A375 (cell line): ENCODE measurements at places on chromosomes 6 and 20. TPM values are rescaled to one million over a fixed set of nuclear protein-coding genes. Genes with fewer than 3 reads are reported as not detected.

Gene TFAP2B
- 7.3 and 8.9 TPM in 2 replicates for total RNA-seq

Gene ADRM1
- total RNA-seq: 276 and 286 TPM in 2 replicates

Gene HLA-DRB5
- 40.7 and 40.9 TPM in 2 replicates for total RNA-seq

Gene MAFB
- total RNA-seq: 0.04 and 0.40 TPM in 2 replicates

Gene RSPO3
- total RNA-seq: not detected in 2 replicates

Gene SIM1
- total RNA-seq: not detected in 2 replicates

Gene VPS52
- 24.0 and 24.9 TPM in 2 replicates for total RNA-seq

Gene SLC17A9
- total RNA-seq: 19.3 and 19.8 TPM in 2 replicates

Gene NPEPL1
- 21.4 and 24.4 TPM in 2 replicates for total RNA-seq

Gene PARD6B
- 2.4 and 2.9 TPM in 2 replicates for total RNA-seq

Gene NKX2-4
- 4.1 and 5.5 TPM in 2 replicates for total RNA-seq

Gene UQCC2
- 41.8 and 49.2 TPM in 2 replicates for total RNA-seq

Gene GABRR2
- total RNA-seq: 0.24 and 0.26 TPM in 2 replicates

Gene PRR18
- not detected in 2 replicates for total RNA-seq

Gene BANF2
- total RNA-seq: not detected in 2 replicates

Gene HSPA1L
- total RNA-seq: 0.11 and 0.50 TPM in 2 replicates

Gene OTOR
- total RNA-seq: not detected in 2 replicates

Gene IGF2R
- total RNA-seq: 33.0 and 40.7 TPM in 2 replicates

Gene CST2
- 1.9 TPM in 1 of 2 replicates, not detected in the other for total RNA-seq

Gene ABHD12
- 26.2 and 34.1 TPM in 2 replicates for total RNA-seq

Gene XKR7
- total RNA-seq: not detected in 2 replicates

Gene TRIM31
- total RNA-seq: not detected in 2 replicates

Gene C20orf202
- not detected in 2 replicates for total RNA-seq

Gene GPR63
- 0.69 and 0.72 TPM in 2 replicates for total RNA-seq

Gene UBE3D
- total RNA-seq: 2.5 and 3.1 TPM in 2 replicates
